Stimulated activated CD8-positive, alpha-beta memory T cell treated with anti-CD3 and anti-CD28 coated beads, Interleukin-12 subunit alpha, Interleukin-12 subunit beta, amount 100 ng/mL, for 1 hour (primary cell): ENCODE measurements at places on chromosomes 6 and 20.

DNA sequence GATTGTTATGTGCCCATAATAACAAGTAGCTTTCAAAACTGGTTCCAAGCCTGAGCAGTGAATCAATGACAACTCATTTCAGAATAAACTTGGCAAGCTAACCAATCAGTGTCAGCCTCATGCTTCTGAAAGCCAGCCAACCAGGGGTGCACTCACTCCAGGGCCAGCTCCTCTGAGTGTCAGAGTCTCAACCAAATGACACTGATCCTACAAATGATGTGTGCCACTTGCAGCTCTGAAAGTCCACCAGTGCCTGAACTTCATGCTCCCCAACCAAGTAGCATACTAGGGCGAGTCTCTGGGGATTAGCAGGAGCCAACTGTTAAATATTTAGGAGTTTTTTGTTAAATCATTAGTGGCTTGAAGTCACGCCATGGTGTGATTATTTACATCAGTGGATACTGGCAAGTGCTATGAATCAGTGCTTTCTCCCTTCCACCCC is 4.5 kb downstream of the IYD start:
- DNase-seq = no peak

- DNase-seq = no peak
Measured at GRCh38 chr6:11911538-11911937, 100.6 kb upstream of the HIVEP1 start.

- no peak for DNase-seq
Measured at GRCh38 chr20:19913927-19914614, 103.1 kb upstream of the NAA20 start.

DNA sequence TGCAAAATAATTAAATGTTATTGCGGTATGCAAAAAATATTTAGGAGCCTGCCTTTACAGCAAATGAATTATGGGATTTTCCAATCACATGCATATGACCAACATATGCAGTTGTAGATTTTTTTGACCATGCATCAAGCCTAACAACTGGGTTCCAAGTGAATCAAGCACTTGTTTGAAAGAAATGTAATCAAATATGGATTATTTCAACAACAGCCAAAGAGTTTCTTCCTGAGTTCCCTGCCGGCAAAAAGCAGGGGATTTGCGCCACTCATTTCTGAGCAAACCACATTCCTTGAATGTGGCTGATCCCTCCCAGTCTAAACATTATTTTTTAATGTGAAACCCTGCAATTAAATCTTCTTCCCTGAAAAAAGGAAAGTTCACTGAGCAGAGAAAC is 100.1 kb upstream of the ADTRP start:
- DNase-seq = no peak

GRCh38 chr6:11209906-11210305 is 22.6 kb downstream of the NEDD9 start:
- no peak for DNase-seq

GRCh38 chr6:52994031-52994838 is 849 bp downstream of the GSTA4 start:
- DNase-seq = no peak

GRCh38 chr20:1803061-1803931 is 91.9 kb upstream of the SIRPA start:
- DNase-seq = no peak
